ENCODE measurements at places on chromosomes 7 and 10.

DNA sequence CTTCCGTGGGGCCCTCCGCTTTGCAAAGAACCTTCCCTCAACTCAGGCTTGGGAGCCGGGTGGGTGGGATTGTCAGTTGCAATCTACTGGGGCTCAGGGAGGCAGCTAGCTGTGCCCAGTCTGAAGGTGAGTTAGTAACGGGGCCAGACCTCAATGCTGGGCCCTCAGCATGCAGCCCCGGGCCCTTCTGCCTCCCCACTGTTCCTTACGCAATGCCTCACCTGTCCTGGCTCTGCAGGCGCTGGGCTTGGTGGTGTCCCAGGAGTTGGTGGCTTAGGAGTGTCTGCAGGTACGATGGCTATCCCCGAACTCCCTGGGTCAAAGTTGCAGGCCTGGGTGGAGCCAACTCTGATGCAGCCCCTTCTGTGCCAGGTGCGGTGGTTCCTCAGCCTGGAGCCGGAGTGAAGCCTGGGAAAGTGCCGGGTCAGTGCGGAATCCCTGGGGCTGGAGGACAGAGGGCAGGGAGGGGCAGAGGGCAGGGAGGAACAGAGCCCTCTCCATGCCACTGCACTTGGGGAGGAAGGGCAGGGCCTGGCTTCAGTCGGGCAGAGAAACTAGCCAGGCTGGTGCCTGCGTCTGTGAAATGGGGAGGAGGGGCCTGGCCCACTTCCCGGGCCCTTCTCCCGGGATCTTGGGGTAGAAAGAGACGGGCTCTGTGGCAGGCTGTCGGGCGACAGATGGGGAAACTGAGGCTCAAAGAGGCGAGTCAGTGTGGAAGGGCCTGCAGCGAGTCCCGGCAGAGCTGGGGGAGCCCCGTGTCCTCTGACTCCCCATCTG, 15.0 kb downstream of the ELN start:
- DNase-seq, result no peak

DNA sequence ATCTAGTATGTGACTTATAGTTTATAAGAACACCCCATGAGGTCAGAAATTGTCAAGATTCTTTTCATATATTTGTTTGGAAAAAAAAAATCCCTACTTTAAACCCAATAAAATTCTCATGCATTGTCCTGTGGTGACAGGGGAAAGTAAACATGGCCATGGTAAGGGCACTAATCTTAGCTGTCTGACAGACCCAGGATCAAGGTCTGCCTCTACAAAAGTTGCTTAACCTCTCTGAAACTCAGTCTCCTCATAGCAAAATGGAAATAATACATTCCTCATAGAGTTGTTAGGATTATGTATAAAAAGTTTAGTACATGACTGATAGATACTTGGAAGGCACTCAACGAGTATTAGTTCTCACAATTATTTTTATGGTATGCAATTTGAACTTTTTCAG, 22.3 kb upstream of the AKAP9 start:
- DNase-seq, result peak; percentile 46

- DNase-seq, result no peak
Measured at GRCh38 chr7:130218806-130219620, 11.4 kb downstream of the SSMEM1 start.

DNA sequence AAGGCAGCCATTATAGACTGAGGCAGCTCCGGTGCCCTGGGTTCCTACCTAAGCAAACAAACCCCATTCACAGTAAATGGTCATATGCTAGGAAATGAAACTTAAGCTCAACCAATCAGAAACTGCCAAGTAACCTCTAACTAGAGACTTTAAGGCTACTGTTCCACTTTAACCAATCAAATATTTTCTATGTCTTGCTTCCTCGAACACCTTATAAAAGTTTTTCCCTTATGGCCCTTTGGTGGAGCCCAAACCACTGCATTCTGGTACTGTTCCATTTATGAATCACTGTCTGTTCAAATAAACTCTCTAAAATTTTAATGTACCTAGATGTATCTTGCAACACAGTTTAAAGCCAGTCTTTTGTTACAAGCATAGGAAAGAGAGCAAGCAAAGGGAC, 361.1 kb downstream of the HGF start:
- DNase-seq, result peak; percentile 26

GRCh38 chr7:158109364-158110033, 478.1 kb downstream of the PTPRN2 start:
- DNase-seq, result no peak

DNA sequence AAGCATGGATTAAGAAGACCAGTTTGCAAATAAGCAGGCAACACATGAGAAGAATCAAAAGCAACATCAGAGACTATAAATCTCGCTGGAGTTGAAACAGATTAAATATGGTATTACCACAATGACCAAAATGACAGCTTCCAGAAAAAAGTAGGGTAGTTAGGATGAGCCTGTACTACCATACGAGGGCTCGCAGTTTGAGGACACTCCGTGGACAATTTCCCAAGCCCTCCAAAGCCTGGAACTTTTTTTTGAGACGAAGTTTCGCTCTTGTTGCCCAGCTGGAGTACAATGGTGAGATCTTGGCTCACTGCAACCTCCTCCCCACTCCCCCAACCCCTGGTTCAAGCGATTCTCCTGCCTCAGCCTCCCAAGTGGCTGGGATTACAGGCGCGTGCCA, 1.0 kb downstream of the LRRC17 start:
- no peak for DNase-seq

DNA sequence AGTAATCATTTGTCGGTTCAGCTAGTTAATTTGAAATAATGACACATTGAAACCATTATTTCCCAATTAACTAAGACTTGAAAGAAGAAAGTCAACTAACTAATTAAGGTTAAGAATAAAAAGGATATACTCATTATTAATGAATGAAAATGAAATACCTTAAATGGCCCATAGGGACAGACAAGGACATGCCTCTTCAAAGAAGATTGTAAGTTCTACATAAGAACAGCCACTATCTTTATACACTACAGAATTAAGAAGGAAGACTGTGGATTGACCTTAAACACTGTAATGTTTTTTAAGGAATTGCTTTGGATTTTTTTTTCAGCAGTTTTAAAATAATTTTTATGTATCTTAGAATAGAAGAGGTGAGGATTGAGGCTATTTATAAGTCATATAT, 60.7 kb downstream of the CSTF2T start:
- DNase-seq, result no peak

GRCh38 chr10:63164166-63164623, 31.1 kb downstream of the NRBF2 start:
- no peak for DNase-seq

- DNase-seq, result peak; percentile 10
Measured at GRCh38 chr7:88344956-88345832, 38.5 kb upstream of the STEAP4 start.

- DNase-seq, result no peak
Measured at GRCh38 chr10:131323025-131323424, 11.5 kb upstream of the TCERG1L start.

DNA sequence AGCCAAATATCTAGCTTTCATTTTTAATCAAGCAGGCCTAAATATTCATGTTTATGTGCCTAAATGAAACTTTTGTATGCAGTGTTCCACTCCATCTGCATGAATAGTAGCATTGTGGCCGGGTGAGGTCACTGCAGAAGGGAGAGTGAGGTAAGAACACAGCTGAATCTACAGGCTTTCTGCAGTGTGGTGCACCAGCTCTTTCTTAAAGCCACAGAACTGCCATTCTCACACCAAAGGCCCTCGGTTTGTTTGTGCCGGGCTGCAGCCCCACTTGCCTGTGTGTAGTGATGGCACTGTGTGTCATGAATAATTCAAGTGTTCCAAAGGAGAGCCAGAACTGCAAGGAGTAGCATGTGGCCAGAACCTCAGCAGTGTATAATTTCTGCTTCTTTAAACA, 204.1 kb downstream of the TRIL start:
- peak; percentile 10 for DNase-seq

DNA sequence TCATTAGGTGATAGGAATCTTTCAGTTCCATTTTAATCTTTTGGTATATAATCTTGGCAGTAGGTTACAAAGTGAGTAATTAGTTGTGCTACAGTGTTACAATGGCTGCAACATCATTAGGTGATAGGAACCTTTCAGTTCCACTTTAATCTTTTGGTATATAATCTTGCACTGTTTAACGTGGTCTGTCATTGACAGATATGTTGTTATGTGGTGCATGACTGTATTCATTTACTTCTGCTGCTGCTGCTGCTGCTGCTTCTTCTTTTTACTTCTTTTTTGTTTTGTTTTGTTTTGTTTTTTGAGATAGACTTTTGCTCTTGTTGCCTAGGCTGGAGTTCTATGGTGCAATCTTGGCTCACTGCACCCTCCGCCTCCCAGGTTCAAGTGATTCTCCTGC, 28.6 kb downstream of the ST7 start:
- no peak for DNase-seq

- DNase-seq, result no peak
Measured at GRCh38 chr7:156795415-156795814, 97.6 kb downstream of the LMBR1 start.

DNA sequence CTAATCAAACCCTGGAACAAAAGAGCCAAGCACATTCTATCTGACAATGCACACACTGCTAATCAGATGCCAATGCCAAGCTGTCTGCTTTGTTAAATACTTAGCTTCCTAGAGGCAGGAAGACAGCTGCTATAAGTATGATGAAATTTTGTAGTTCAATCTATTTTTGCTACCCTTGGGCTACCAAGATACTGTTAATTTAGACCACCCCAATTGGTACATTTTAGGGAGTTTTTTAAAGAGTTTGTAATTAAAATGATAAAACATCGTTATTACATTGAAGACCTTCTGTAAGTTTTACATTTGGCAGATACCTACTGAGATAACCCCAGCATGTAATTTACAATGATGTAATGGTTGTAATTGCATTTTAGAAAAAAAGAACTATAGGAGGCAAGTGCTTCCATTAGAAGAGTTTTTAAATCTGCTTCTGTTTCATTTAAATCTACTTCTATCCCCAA, 268.5 kb downstream of the ADK start:
- no peak for DNase-seq

GRCh38 chr7:30321089-30321881, 36.9 kb downstream of the ZNRF2 start:
- DNase-seq, result peak; percentile 35

DNA sequence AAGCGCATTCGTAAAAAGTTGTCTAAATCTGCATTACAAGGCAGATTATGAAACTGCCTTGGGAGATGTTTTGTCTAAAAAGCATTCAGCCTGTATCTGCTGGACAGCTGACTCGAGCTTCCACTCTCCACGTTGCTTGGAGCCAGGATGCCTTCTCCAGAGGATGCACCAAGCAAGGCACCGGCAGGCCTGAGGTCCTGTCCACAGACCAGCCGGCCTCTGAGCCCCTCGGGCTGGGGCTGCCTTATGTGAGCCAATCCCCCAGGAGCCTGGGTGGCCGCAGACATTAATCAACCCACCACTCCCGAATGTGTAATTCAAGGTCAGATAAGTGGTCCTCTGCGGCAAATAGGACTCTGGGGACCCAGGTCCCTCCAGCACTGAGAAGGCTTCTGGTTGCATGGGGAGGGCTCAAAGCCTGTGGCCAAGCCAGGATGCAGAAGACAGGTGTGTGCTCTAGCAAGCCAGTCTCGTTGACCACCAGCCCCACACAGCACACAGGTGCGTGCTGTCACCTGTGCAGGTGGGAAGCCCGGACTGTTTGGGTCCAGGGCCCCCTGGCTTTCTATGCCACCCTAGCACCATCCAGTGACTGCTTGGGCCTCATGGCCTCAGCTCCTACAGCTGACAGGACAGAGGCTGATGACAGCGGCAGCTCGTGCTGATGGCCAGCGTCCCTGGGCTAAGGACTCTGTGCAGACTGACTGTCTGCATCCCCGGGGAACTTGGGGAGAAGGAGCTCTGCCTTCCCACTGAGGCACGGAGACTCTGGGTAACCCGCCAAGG, 4.8 kb upstream of the RET start:
- no peak for DNase-seq

DNA sequence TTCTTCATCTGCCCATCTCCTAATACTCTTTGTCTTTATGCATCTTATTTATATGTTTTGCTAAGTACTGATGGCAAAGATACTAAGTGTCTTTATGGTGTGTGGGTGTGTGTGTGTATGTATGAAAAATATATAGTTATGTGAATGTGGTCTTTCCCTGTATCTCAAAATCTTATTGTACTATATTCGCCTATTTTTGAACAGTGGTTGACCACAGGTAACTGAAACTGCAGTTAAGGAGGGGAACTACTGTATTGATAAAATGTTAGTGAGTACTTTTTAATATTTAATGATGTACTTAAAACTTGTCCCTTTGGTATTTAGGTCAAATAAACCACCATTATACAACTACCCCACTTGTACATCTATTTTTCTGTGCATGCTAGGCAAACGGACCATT, 85.9 kb downstream of the ADD3 start:
- DNase-seq, result no peak

GRCh38 chr10:75852851-75853484, 421.5 kb downstream of the LRMDA start:
- DNase-seq, result no peak

GRCh38 chr7:81873559-81873958, 103.7 kb upstream of the HGF start:
- peak; percentile 7 for DNase-seq

DNA sequence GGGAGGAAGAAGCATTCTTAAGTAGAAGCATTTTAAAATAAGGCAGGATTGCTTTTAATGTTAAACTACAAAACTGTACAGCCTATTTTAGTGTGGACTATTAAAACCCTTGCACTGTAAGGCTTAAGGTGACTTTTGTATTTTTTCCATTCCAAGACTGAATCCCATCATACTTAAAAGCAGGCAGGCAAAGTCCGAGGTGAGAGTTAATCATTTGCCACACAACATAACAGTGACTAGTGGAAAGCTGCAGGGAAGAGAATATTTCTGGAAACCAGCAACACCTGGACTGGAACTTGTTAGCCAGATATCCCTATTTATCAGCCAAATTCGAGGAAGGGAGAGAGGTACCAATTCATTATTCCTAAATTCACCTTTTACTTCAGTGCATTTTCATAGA, 3.5 kb downstream of the PRR15 start:
- DNase-seq, result no peak

DNA sequence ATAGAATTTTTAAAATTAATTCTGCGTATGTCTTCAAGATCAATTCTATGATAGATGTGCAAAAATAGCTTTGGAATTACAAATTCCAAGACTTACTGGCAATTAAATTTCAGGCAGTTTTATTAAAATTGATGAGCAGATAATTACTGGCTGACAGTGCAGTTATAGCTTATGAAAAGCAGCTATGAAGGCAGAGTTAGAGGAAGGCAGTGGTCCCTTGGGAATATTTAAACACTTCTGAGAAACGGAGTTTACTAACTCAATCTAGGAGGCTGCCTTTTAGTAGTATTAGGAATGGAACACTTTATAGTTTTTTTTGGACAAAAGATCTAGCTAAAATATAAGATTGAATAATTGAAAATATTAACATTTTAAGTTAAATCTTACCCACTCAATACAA, 70.8 kb downstream of the CFTR start:
- DNase-seq, result no peak

DNA sequence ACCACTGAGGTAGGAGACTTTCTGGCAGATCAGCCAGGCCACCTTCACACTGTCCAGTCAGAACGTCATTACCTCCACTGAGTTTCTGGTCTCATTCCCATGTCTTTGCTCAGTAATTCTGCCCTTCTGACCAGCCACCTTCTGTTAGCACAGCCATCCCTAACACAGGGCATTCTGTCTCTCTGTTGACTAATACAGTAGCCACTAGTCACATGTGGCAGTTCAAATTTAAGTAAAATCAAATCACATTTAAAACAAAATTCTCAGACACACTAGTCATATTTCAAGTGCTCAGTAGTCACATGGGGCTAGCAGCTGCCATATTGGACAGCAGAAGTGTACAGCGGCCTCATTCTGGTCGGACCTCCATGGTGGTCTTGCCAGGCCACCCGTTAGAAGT, 7.4 kb downstream of the CPSF4 start:
- DNase-seq, result no peak

- peak; percentile 82 for DNase-seq
Measured at GRCh38 chr7:26958834-26959233, 94.4 kb upstream of the SKAP2 start.
